ENCODE measurements at places on chromosomes 1 and 21. TPM values are rescaled to one million over a fixed set of nuclear protein-coding genes. Genes with fewer than 3 reads are reported as not detected.

DNA sequence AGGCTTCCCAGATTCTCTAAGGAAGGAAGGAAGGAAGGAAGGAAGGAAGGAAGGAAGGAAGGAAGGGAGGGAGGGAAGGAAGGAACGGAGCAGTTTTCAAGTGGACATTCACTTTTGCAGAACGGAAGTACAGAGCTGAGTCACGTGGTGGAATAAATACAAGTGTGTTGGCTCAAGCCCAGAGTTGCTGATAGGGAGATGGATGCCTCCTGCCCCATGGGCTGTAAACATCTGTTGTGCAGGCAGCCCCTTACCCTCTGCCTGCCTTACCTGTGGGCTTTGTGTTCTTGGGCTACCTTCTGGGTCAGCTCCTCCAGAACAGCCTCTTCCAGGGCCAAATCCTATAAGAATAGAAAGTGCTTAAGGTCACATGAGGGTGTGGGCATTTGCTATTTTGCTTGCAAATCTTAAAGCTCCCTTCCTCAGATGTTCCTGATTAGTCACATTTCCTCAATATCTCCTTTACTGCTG lies 121.7 kb downstream of the SMYD2 start:
- no peak for DNase-seq

DNA sequence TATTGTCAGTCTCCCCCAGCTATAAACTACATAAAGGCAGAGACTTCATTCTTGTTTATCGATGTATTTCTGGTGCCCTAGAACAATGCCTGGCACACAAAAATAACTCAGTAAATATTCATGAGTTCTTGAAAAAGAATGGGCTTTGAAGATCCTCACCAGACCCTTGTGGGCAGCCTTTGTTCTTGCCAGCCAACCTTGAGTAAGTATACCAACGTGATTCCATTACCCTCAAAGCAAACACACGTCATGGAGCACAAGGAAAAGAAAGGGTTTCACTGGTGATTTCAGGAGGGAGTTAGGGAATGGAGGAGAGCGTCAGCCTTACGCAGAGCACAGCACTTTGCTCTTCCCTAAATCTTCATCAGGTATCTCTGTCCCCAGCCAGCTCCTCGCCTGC lies 29.4 kb downstream of the NMNAT2 start:
- DNase-seq = no peak

- no peak for DNase-seq
Observed at GRCh38 chr1:53781654-53782053, 42.7 kb upstream of the GLIS1 start.

GRCh38 chr21:33088384-33088783 lies 18.4 kb downstream of the OLIG1 start:
- no peak for DNase-seq

The ITLN1 gene
- total RNA-seq = not detected

All from uterus (tissue), 4 donors.